ENCODE measurements at places on chromosomes 2 and 18.
A peak's percentile ranks its signal among the peaks of the same experiment; 100 is the strongest.

DNA sequence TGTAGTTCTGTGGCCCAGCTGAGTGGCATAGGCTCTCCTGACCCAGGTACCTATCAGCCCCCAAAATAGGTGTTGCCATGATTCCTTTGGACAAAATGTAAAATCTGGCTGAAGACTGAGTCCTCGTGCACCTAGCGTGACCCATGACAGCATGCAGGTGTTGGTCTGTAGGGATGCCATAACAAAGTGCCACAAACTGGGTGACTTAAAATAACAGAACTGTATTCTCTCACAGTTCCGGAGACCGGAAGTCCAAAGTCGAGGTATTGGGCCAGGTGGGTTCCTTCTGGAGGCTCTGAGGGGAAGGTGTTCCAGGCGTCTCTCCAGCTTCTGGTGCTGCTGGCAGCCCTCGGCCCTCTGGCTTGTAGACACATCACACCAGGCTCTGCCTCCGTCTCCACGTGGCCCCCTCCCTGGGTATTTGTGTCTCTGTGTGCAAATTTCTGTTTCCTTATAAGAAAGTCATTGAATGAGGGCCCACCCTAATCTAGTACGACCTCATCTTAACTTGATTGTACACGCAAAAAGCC, 34.5 kb downstream of the LRRFIP1 start:
- no peak for DNase-seq

- DNase-seq: no peak
Observed at GRCh38 chr18:71242981-71243380, 954.1 kb downstream of the SOCS6 start.

DNA sequence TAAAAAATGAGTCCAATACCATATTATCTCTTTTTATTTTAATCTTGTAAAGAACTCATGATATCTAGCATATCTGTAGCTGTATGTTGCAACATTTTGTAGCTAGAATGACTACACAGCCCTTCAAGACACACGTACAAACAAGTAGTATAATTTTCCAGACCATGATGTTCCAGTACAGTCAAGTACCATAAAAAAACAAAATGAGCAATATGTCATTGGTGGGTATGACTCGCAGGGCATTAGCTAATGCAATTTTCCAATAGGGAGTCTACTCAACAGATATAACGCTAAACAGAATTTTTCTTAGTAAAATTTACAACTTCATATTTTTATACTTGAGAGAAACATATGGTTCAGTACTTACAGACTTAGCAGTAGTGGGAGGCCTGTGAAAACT, 53.6 kb upstream of the UGP2 start:
- DNase-seq: no peak

DNA sequence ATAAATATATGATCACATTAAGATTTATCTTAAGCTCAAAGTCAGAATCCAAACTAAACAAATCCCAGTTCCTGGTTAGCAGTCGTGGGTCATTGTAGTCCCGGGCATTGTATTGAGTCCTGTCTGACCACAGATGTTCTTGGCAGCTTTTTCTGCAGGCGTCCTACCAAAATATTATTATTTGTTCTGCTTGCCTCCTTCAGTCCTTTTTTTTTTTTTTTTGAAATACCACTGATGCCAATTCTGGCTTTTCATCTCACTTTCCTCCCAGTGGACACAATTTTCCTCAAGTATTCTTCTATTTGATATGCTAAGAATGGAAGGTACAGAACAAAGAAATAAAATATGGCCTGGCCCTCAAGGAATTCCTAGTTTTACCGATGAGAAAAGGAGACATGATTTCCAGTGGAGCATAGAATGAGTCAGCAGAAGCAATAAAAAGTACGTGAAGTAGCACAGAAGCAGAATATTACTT, 151.6 kb downstream of the CSRNP3 start:
- DNase-seq: no peak

- peak; percentile 82 for DNase-seq
Observed at GRCh38 chr2:85066874-85067351, 66.3 kb upstream of the TCF7L1 start.

DNA sequence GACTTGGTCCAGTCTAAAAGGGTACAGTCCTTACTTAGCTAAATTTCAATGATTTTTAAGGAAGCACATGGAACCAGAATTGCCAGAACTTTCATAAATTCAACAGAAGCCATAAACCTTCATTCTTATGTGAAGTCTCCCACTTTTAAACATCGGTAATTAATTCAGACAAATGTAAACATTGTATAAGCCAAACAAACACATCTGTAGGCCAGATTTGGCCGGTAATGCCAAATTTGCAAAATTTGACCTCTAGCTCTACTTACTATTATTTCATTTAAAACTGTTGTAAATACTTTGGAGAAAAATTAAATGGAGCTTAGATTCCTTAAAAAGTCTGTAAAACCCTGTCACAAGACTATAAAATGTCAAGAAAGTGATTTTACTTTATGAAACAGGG, 83.2 kb upstream of the GALNT5 start:
- DNase-seq: no peak

GRCh38 chr18:23272498-23273232, 137.4 kb downstream of the CABLES1 start:
- DNase-seq: no peak

GRCh38 chr2:38343212-38343611, 33.9 kb downstream of the ATL2 start:
- no peak for DNase-seq

DNA sequence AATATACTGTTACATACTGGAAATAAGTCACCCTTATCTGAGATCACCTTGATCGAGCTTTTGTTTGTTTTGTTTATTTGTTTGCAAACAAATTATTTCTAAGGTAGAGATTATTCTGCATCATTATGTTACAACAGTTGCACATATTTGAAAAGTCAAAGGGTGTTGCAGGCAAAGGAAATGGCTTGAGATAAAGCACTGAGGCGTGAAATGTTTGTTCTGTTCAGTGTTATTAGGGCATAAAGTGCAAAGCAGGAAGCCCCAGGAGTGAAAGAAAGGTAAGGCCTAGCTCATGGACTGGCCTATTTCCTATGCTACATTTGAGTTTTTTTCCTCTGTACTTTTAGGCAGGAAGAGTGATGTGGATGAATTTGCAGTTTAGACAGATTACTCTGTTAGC, 1815.6 kb upstream of the LRRTM1 start:
- DNase-seq: no peak

DNA sequence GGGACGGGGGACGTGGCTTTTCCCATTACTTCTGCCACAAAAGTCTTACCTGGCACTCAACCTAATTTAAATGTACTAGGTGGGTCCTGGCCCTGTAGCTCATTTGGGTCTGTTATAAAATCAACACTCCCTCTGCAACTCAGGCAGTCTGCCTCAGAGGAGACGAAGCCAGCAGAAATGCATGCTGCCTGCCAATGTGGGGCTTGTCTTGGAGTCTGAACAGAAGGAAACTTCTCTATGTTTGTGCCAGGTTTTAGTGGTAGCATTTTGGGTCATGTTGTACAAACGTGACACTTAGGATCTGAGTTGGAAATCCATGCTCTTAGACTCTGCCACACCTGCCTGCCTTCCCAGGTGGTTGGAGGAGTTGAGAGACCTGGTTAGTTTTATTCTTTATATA, 292.5 kb upstream of the FAM98A start:
- no peak for DNase-seq

DNA sequence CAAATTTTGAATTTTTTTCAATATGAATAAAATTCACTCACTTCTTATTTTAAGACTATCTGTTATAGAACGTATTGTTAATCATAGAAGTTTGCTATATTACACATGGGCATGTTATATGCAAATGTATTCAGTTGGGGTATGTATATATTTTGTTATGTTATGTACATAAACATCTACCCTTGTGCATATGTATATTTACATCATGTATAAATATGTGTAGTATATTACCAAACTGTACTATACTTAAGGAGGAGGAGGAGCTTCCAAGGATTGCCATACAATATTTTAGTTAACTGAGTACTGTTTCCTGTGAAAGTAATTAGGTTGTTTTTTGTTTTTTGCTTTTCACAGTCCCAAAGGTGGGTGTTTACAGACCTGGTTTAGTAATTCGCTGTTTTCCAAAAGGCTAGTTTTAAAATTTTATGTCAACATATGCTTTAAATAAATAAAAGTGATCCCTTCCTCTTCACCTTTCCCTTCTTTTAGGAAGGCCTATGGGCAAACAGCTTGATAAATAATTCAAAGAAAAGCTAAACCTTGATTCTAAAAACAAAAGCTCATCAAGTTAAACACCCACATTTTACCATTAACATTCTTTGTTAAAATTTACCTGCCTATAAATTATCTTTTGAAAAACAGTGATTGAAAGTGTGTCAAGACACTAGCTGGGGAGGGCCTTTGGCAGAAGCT, 12.9 kb upstream of the POU3F3 start:
- no peak for DNase-seq

DNA sequence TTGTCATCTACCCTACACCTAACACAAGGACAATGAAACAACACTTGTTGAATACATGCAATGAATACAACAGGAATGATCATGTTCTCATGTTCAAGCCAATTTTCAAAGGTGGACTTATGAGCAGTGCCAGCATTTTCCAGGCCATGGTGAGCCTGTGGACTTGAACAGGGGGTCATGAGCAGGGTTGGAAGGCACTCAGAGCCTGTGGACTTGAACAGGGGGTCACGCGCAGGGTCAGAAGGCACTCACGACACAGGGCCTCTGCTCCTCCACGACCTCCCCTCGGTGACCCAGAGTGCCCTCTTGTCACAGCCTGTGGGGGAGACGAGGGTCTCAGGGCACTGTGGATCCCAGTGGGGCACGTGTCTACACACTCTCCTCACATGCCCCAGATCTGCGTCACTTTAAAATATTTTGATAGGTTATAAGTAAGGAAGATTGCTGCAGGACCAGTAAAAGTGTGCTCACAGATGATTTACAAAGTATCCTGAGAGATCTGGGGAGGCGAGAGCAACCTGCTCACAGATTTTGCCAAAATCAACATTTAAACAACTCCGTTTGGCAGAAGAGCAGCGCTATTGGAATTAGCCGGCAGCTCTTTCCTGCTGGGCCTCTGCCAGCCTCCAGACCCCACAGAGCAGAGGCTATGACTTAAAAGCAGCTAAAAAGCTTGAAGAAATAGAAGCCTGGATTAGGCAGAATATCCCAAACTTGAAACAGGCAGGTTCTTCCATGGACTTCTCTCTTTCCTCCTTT, 121.9 kb downstream of the TMEM18 start:
- DNase-seq: no peak

DNA sequence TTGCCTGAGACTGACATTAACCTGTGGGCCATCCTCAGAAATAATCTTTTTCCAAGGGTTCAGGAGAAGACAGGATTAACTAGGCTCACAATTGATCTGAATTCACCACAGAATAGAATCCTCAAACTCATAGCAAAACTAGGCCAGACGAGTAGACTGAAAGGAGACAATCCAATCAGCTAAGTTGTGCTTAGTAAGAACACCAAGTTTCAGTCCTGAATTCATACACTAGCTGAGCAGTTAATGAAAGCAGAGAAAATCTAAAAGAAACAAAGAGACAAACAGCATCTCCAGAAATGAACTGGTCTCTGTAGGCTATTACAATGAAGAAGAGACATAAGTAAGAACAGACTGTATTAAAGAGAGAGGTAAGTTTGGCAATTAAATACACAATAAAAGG, 89.5 kb downstream of the GORASP2 start:
- no peak for DNase-seq

- peak; percentile 57 for DNase-seq
Observed at GRCh38 chr2:179443180-179443579, 178.5 kb upstream of the SESTD1 start.

- DNase-seq: no peak
Observed at GRCh38 chr18:76545433-76546087, 50.5 kb upstream of the ZNF516 start.

DNA sequence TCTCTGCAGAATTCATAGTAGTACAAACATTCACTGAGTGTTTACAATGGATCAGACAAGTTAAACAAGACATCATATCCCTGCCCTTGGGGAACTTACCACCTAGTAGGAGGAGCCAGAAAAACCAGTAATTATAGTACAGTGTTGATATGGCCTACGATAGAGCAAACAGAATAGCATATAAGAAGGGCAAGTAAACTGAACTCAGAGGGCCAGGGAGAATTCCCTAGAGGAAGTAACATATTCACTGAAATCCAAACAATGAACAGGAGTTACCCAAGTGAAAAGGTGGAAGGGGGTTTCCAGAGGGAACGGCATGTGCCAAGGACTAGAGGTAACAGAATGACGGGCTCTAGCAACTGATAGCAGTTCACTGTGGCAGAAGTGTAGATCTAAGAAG, 34.1 kb downstream of the NHEJ1 start:
- no peak for DNase-seq

GRCh38 chr2:176854878-176855277, 357.7 kb upstream of the HNRNPA3 start:
- DNase-seq: no peak

GRCh38 chr2:159010340-159010739, 41.9 kb downstream of the TANC1 start:
- no peak for DNase-seq

GRCh38 chr2:209236377-209236776, 187.5 kb upstream of the MAP2 start:
- peak; percentile 22 for DNase-seq

- peak; percentile 63 for DNase-seq
Observed at GRCh38 chr2:120856421-120856862, 120.8 kb downstream of the GLI2 start.

GRCh38 chr2:8125741-8126711, 555.8 kb upstream of the ID2 start:
- no peak for DNase-seq

DNA sequence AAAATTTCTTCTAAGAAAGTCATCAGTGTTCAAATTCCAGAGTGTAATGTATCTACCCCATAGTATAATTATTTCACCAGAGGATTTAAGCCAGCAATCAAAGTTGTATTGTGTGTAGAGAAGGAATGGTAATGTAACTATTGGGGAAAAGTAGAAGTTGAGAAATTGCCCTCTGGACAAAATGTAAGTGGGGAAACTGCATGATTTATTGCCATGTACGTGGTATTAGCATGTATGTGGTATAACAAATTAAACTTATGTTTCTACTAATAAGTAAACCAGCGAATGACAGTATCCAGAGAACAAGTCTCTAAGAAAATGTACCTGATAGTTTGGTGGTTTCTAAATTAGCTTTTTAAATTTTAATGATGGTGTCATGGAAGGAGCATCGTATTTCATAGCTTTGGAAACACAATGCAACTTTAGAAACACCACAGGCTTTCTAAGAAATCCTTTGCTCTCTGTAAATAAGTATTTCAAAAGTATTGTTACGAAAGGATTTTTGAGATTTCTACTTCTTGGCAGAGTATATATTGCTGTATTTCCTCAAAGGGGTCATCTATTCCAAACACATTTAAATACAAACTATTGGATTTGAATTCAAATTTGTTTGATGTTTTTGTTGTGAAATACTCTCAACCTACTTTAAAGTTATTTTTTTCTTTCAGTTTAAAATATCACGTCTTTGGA, 1018.9 kb upstream of the ZEB2 start:
- no peak for DNase-seq

DNA sequence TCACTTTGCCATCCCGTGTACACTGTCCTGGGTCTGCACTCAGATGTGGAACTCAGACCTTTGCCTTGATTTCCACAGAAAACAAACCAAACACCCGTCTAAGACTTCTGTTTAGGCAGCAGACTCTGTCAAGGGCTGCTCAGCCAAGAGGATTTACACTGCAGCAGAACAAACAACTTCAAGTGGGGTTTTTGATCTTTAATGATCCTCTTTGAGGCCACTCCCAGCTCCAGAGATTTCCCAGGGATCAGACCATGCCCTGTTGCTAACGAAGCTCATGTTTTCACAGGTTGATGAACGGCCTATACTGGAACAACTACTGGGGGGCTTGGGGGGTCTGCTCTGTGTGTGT, 52.5 kb upstream of the LGALSL start:
- DNase-seq: no peak

All from NT2/D1 (cell line).